Frontal cortex (tissue), 4 donors: ENCODE measurements at places on chromosomes 1 and 21. TPM values are rescaled to one million over a fixed set of nuclear protein-coding genes. Genes with fewer than 3 reads are reported as not detected.

TMEM61 gene
- not detected for total RNA-seq

TGFB2 gene
- total RNA-seq = 19.6 TPM

ELAVL4 gene
- total RNA-seq = 137 TPM

ZNF593OS gene
- total RNA-seq = not detected

CRNN gene
- total RNA-seq = not detected

LEMD1 gene
- 2.4 TPM for total RNA-seq

MFAP2 gene
- 7.3 TPM for total RNA-seq

GSTM4 gene
- 3.7 TPM for total RNA-seq

ZBTB8A gene
- 43.2 TPM for total RNA-seq

DDAH1 gene
- total RNA-seq = 45.2 TPM

SH2D5 gene
- 1.6 TPM for total RNA-seq
